Dorsolateral prefrontal cortex (tissue), 122 donors: ENCODE measurements at places on chromosomes 13 and 19. TPM values are rescaled to one million over a fixed set of nuclear protein-coding genes. Genes with fewer than 3 reads are reported as not detected.

GRCh38 chr13:20528452-20528851 is 2.8 kb upstream of the CRYL1 start:
- no peak for DNase-seq

DNA sequence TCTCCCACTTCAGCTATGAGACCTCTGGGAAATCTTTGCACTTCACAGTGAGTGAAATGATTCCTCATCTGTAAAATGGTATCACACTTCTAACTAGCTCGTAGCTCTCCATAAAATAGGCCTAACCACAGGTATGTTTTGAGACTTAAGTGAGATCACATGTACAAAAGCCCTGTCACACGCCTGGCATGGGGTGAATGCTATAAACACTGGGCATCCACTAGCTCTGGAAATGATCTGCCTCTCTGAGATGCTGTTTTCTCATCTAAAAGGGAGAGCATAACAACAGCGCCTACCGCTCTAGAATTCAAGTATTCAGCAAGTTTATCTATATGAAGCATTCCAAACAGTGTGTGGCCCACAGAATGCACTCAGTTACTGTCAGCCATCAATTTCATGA is 2.2 kb downstream of the AKT2 start:
- no peak for DNase-seq

DNA sequence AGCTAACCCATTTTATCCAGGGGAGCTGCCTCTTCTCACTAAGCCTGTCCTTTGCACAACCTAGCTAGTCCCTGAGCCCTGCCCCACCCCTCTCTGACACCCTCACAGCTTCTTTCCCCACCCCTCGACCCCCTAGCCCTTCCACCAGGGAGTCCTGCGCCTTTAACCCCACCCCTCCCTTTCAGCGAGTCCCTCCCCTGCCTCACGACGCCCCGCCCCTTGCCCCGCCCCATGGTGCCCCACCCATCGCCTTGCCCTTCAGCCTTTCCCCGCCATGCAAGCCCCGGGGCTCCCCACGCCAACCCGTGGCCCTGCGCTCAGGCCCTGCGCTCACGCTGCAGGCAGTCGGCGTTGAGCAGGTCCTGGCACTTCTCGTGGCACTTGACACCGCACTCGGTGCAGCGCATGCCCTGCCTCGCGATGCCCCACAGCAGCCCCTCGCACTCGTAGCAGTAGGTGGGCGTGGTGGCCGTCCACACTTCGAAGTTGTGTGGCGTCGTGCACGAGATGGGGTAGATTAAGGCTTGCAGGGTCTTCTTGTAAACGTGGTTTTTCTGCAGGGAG is 40.0 kb downstream of the UNC13A start:
- no peak for DNase-seq

DNA sequence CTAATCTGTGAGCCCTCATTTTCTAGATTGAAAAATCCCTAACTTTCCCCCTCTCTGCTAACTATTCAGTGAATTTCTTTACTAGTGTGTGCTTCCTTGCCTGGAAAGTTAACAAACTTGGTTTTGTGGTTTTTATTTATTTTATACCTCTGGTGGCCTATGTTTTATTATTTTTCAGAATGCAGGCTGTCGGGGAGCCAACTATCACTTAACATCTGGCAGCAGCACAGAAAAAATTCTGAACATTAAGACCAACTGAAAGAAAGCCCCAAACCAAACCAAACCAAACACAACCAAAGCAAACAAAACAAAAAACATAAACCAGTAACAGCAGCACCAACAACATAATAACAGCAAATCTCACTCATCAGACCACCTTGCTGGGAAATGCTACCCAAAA is 109.0 kb upstream of the KL start:
- DNase-seq = no peak

- no peak for DNase-seq
Measured at GRCh38 chr13:104837756-104838155, 1697.7 kb downstream of the EFNB2 start.

- no peak for DNase-seq
Measured at GRCh38 chr13:48561466-48562235, 28.8 kb upstream of the RCBTB2 start.

- DNase-seq = no peak
Measured at GRCh38 chr19:31312009-31312676, 37.1 kb downstream of the TSHZ3 start.

DNA sequence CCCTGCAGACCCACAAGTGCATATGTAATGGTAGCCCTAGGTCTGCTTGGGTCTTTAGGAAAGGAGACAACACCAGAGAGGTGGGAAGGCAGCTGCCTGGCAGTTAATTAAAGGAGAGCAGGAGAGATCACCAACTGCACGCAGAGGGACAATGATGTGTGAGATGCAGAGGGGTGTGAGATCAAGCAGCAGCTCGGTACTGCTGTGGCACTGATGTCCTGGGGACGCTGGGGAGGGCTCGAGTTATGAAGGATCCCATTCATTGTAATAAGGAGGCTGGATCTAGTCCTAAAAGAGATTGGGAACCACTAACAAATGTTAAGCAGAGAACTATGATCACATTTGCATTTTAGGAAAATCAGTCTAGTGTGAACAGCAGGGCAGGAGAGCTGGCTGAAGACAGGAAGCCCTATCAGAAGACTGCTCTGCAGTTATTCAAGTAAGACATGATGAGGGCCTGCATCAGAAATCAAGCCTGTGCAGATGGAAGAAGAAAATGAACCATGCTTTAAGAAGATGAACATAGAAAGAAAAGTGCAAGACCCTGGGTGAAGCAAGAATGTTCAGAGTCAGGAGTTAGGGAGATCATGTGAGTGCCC is 80.4 kb downstream of the DLEU7 start:
- peak; percentile 14 for DNase-seq

CYP2F1 gene
- total RNA-seq = not detected

ZNF507 gene
- total RNA-seq = 34.9 TPM

GDF15 gene
- total RNA-seq = 0.66 TPM

RAB4B gene
- total RNA-seq = 76.3 TPM
